Body of pancreas (tissue), 4 donors: ENCODE measurements at places on chromosomes 7 and 10.
A peak's percentile ranks its signal among the peaks of the same experiment; 100 is the strongest.

DNA sequence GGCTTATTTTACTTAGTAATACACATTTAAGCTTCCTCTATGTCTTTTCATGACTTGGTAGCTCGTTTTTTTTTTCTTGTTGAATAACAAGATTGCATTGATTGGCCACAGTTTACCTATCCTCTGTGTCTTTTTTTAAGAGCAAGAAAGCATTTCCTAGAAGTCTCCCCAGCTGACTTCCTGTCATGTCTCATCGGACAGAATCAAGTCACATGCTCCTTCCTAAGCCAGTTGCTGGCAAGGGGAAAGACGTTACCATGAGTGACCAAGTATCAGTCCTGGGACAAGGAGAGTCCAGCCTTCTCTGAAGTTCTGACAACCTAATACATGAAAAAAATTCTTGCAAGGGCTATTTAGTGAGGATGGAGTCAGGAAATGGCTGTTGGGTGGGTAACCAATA lies 24.9 kb upstream of the SFRP5 start:
- no peak for DNase-seq

GRCh38 chr10:71396711-71397295 lies at the start of gene CDH23:
TSS of gene CDH23 (plus strand) at chr10:71396920. CDS start at chr10:71439832, 42,912 bp downstream.
- peak; percentile 59 for DNase-seq

GRCh38 chr10:51999096-51999495 lies 299.7 kb upstream of the CSTF2T start:
- DNase-seq, result no peak

DNA sequence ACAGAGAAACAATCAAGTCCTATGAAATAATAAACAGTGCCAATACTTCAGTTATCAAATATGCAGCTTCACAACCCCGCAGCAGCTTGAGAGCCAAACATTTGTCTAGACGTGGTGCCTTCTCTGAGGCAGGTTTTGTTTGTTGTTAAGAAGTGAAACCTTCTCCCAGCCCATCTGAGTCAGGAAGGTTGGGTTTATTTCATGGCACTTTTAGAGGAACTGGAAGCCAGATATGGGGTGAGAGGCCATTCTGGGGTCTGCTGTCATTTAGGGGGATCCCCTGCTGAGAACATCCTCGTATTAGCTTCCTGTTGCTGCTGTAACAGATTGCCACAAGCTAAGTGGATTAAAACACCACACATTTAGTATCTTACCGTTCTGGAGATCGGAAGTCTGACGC lies 113.6 kb downstream of the GRK5 start:
- DNase-seq, result no peak
